ENCODE measurements at places on chromosomes 13 and 19.

DNA sequence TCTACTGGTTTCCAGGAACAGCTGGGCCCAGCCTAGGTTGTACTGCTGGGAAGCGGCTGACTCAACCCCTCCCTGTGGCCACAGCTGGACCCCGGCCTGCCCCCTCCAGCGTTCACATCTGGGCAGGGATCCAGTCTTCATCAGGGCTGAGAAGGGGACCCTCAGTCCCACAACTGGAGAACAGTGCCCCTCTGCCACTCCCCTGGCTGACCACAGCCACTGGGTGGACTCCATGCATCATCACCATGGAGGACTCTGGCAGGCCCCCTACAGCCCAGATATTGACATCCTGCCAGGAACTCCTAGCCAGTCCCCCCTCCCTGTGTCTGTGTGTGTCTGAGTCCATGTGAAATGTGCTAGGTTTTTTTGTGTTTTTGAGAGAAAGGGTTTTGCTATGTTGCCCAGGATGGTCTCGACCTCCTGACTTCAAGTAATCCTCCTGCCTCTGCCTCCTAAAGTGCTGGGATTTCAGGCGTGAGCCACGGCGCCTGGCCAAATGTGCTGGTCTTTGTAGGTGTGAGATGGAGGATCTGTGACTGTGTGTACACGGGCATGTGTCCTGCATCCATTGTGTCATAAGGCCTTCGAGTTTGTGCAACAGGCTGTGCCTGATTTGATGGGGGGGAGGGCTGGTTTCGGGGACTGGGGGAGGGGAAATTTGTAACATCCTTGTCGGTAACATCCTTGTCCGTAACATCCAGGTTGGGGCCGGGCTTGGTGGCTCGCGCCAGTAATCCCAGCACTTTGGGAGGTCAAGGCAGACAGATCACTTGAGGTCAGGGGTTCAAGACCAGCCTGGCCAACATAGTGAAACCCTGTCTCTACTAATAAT lies 4.0 kb upstream of the HOOK2 start:
- DNase-seq: peak; percentile 67

DNA sequence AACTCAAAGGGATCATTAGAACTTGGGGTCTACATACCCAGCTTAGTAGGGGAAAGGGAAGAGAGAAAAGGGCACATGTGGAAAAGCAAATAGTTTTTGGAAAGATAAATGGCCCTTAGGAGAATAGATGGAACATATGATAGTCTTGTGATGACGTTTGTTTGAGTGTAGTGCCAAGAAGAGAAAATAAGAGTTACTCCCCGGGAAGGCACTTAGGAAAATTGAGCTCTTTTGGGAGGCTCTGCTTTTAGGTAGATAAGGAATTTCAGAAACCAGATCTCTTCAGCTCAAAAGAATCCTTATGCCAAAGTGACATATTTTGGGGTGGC lies 44.8 kb upstream of the SERTM1 start:
- no peak for DNase-seq

- DNase-seq: no peak
Observed at GRCh38 chr19:7063764-7064418, 5.4 kb upstream of the MBD3L3 start.

- no peak for DNase-seq
Observed at GRCh38 chr13:99677116-99677951, 176.1 kb downstream of the TM9SF2 start.

GRCh38 chr19:37467608-37468090 lies 405 bp upstream of the ZNF569 start:
- DNase-seq: no peak

DNA sequence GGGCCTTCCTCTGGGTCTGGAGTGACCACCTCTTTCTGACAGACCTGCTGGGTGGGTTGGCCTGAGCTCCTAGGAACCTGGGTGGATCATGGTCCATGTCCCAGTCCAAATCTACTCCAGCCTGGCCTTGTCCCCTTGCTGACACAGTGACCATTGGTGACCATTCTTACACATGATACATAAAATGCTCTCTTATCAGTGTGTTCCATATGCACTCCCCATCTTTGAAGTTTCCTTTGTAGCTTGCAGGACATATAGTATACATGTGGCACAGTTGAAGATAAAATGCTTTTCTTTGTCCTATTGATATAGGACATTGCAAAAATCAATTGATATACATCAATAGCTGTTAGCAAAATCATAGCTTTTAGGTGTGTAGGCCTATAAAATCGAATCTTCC lies 291.8 kb downstream of the MYO16 start:
- no peak for DNase-seq

GRCh38 chr13:52025475-52026245 lies 1.2 kb downstream of the UTP14C start:
- no peak for DNase-seq

DNA sequence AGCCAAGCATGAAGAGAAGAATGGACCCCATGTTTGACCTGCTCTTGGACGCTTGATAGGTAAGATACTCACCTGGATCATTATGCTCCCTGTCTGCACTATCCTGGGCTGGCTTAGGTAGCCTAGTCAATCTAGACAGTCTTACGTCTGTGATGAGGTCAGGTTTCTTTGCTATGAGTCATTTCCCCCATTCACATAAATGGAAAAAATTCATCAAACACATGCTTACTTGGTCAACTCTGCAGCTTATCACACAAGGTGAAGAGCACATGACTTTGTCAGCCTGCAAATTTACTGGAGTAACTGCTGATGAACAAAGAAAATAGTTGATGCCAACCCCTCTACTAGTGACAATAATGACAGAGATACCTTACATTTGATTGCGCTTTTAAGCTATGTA lies 170.0 kb downstream of the NUFIP1 start:
- peak; percentile 84 for DNase-seq

DNA sequence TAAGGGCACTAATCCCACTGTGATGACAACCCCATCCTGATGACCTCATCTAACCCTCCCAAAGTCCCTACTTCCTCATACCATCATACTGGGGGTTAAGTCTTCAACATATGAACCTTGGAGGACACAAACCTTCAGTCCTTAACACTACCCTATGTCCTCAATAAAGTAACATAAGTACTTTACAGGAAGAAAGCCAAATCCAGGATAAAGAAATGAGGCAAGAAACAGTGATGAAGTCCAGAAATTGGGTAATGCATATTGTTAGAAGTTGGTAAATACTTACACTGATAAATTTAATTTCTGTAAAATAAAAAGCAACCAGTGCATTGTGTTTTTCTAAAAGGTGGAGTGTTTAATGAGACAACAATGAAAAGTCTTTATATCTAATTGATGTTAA lies 284.8 kb upstream of the SOX21 start:
- no peak for DNase-seq

DNA sequence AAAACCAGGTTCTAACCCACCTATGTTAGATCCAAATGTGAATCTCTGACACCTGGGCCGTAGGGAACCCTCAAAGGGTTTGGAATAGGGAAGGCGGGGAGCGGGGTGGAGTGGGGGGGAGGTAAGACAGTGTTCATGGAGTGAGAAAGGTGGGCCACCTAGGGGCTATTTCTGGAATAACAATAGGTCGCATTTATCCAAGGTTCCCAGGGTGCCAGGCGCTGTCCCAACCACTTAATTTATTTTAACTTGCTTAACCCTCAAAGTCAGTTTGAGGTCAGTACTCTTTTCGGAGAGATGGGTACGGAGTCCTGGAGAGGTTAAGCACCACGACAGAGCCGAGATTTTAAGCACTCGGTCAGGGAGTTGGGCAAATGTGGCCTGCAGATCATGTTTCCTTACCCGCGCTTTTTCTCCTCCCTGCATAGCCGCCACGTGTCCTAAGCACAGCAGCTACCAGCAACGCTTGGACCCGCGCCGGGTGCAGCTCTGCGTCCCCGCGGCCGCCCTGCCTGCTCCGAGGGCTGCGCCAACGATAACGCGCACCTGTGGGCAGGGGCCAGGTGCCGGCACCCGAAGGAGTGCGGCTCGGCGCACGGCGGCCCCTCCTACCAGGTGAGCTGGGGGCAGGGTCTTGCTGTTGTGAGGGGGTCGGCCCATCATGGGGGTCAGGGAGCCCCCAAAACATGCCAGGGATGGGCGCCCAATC lies 25.0 kb upstream of the FXYD3 start:
- peak; percentile 42 for DNase-seq

DNA sequence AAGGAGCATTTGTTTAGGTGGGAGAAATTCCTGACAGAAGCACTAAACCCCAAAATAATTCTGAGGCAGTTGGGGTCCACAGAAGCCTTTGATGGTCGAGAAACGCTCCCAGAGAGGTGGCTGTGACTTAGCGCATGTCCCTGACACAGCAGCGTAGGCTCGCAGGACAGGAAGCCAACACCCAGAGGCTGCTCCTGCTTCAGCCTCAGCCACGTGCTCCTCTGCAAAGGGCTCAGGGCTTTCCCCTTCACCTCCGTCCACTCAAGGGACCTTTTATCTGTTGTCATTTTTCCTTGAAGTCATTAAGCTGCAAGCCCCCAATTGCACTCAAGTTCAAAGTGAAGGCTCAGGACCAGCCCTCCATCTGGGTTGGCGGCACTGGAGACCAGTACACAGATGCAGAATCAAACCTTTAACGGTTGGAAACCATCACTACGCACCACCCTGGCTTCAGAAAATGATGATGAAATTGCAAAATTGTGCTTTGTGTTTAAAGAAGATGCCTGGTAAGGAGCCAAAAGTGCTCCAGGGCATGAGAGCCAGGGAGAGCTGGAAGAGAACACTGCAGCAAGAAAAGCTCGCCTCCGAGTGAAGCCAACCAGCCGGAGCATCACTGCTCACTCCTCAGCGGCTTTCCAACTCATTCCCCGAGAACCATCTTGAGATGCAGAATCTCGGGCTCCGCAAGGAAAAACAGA lies 219.6 kb downstream of the RAP2A start:
- DNase-seq: peak; percentile 42

- peak; percentile 69 for DNase-seq
Observed at GRCh38 chr19:34428549-34429285, 536 bp downstream of the UBA2 start.

GRCh38 chr13:48167866-48168265 lies 65.1 kb upstream of the ITM2B start:
- no peak for DNase-seq

GRCh38 chr19:51686171-51686570 lies 7.0 kb upstream of the SPACA6 start:
- peak; percentile 39 for DNase-seq

DNA sequence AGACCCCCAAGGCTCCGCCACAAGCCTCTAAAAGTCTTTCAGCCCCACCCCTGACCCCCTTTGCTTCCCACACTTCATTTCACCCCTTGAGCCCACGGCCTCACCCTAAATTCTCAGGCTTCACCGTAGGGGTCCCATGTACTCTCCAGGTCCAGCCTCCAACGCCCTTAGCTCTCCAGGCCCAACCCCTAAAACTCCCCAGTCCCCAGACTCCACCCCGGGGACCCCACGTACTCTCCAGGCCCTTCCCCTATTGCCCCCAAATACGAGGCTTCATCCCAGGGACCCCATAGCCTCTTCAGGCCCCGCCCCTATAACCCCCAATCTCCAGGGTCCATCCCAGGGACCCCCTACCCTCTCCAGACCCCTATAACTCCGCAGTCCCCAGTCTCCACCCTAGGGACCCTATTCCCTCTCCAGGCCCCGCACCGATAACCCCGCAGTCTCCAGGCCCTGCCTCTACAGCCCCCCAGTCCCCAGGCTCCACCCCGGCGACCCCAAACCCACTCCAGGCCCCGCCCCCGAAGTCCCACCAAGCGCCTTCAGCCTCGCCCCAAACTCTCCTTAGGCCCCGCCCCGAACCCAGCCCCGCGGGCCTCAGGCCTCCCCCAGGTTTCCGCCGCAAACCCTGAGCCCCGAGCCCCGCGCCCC lies 619 bp downstream of the MED16 start:
- DNase-seq: no peak

DNA sequence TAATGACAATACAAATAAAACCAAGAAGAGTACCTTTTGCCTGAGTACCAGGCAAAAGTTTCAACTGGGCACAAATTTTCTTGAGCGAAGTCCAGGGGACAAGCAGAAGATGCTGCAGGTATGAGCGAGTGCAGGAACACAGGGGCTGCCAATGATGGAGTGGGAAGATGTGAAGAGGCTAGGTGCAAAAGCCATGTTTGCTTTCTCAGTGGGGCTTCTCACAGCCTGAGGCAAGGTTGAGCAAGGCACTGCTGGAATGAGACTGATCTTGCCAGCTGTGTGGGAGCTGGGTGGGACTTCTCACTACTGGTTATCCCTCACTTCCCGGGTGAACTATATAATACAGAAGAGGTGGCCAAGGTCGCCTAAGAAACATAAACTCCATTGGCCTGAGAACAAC lies 1200.7 kb downstream of the SLITRK1 start:
- DNase-seq: no peak

GRCh38 chr13:97648171-97648880 lies 214.4 kb downstream of the RAP2A start:
- no peak for DNase-seq

DNA sequence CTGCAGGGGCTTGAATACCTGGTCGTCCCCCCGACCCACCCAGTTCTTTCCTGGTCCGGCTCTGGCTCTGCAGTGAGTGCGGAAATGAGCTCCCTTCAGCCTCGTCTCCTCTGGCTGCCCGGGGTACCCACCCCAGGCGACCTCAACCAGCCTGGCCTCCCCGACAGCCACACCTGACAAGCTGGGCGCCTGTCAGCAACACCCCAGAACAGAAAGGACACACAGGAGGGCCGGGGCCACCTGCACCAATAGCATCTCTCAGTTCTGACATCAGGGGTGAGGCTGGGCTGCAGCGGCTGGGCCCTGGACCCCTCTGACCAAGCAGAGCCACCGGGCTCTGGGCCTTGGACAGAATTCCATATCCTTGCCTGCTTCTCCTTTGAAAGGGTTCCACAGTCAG lies 19.7 kb downstream of the SUGP1 start:
- no peak for DNase-seq

DNA sequence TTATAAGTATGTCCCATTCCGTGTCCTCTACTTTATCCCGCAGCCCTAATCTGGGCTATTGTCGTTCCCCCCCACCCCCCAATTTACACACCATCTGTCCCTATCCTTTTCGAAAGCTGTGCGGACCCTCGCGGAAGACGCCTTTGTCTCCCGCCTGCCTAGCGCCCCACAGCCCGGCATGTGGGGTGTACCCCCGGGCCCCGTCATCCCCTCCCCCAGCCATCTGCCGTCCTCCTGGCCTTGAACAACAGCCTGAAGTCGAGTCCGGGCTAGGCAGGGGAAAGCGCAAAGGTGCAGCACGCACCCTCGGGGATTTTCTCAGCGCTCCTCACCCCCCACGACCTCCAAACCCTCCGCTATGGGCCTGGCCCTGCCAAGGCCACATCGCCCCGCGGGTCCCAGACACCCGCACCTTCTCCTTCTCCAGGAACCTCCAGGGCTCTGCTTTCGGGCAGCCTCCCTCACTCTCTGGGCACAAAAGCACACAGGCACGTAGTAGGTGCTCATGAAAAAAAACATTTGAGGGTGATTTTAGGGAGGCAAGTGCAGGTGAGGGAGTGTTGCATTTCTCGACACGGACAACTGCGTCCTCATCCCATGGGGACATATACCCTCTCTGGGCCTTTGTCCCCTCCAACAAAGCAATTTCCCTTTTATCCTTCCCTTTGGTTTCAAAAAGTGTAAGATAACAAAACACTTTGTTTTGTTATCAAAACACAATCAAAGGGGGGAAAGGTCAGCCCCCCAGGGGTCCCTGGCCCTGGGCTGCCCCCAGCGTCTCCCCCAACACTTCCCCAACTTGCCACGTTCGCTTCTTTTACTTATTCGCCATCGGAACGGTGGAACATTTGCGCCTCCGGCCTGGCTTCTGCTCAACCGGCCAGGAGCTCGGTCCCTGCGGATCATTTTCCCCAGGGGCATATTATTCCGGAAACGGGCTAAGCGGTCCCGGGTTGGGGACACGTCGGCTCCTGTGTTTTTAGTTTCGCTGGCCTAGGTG lies 16.4 kb downstream of the CCDC124 start:
- peak; percentile 42 for DNase-seq

GRCh38 chr19:2982561-2982960 lies 5.2 kb downstream of the TLE6 start:
- no peak for DNase-seq
